ENCODE measurements at places on chromosomes 7 and 10.

DNA sequence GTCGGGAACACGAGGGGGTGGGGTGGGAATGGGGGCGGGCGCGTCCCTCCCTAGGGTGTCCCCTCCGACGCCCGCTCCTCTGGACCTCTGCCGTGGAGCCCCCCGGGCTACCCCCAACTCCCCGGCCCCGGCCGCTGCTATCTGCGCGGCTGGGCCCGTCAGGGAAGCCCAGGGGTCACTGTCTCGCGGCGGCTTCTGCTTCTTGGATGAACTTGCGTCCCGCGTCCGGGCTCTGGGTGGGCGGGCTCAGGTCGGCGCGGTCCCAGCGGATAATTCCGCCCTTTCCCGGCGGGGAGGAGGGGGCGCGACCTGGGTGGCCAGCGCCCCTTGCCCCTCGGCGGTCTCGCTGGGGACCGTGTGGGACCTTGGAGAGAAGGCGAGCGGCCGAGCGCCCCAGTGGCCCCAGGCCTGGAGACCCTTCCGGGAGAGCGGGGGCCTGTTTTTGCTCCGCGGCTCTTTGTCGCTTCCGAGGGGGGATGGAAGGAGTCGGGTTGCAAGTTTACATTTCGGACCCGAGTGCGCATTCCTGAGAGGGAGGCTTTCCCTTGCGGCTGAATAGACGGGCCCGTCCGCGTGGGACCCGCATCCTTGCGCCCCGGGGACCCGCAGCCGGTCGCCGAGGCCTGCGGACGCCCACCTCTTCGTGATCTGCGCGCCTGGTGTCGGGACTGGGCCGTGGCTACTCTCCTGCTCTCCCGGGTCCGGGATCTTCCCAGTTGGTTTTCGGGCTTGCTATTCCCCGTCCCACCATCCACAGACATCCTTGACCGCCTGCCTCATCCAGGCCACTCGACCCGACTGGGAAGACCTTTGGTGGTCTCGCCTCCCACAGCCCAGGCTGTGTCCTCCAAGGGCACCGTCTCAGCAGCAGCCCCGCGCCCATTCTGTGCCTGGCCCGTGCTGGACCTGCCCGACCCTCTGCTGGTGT is 812 bp downstream of the DOCK1 start:
- DNase-seq = no peak

- DNase-seq = no peak
Measured at GRCh38 chr7:44155191-44156185, 14.4 kb upstream of the MYL7 start.

- no peak for DNase-seq
Measured at GRCh38 chr7:24660546-24660945, 87.3 kb downstream of the PALS2 start.

DNA sequence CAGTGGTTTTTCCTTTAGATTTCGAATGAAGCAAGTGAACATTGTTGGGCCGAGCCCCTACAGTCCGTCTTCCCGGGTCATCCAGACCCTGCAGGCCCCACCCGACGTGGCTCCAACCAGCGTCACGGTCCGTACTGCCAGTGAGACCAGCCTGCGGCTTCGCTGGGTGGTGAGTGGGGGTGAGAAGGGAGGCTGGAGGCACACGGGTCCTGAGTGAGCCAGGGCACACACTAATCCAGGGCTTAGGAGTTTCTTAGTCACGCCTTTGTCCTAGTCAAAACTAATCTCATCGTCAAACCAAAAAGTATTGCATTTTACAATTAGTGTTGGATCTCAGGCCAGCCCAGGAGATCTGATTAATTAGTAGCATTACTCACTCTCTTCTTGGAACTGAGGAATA is 568.8 kb upstream of the FOXK1 start:
- no peak for DNase-seq

DNA sequence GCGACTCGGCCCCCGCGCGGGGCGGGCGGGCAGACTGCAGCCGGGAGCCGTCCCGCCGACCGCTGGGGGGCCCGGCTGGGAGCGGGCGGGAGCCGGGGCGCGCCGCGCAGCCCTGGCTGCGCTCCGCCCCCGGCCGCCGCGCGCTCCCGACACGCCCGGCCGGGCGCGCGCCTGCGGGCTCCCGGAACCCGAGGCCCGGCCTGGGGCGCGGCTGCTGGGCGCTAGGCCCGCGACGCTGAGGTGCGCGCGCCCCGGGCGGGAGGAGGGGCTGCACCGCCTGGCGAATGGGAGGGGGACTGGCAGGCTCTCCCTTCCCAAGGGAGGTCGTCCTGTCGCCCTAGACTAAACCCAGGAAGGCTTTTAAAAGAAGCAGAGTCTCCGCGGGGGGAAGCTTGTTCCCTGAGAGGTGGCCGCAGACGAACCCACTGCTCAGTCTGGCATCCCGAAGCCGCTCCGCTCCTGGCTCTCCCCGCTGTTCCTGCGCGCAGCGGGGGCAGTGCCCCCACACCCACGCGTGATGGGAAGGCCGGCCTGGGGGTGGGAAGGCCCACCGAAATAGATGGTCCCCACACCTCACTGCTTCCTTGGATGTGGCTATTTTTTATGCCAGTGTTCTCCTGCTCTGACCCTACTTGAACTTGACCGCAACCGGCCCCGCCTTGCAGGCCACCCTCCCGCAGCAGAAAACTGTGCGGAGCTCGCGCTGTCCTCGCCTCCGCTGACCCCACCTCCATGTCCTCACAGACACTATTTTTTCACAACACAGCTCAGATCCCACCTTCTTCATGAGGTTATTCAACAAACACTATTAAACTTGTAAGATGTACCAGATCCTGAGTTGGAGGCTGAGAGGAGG is at the start of gene VOPP1:
VOPP1 (minus strand) TSS at position 125 of the 856 bp plus-strand sequence. CDS start 178 bp downstream, outside the sequence.
- no peak for DNase-seq

DNA sequence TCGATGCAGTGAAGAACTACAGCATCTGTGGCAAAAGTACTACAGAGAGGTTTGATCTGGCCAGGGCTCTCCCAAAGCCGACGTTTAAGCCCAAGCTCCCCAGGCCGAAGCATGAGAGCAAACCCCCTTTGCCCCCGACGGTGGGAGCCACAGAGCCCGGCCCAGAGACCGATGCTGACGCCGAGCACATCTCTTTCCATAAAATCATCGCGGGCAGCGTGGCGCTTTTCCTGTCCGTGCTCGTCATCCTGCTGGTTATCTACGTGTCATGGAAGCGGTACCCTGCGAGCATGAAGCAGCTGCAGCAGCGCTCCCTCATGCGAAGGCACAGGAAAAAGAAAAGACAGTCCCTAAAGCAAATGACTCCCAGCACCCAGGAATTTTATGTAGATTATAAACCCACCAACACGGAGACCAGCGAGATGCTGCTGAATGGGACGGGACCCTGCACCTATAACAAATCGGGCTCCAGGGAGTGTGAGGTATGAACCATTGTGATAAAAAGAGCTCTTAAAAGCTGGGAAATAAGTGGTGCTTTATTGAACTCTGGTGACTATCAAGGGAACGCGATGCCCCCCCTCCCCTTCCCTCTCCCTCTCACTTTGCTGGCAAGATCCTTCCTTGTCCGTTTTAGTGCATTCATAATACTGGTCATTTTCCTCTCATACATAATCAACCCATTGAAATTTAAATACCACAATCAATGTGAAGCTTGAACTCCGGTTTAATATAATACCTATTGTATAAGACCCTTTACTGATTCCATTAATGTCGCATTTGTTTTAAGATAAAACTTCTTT is 2.3 kb downstream of the LRRTM3 start:
- DNase-seq = no peak

- no peak for DNase-seq
Measured at GRCh38 chr10:124379609-124380193, 39.0 kb downstream of the OAT start.

DNA sequence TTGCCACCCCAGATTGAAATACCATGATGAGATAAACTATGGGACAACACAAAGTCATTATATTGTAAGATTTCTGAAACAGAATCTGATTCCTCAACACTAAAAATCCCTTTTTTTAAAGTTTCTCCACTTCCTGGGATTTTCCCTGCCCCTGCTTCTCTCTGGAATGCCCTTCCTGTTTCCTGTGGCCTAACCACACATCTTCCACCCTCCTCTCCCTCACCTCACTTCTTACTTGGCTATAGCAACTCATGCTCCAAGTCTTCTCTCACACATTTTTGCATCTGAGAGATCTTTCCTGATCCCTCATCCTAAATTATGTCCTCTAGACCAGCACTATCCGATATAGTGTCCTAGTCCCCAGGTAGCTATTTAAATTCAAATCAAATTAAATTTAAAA is 4.1 kb upstream of the RELN start:
- no peak for DNase-seq

GRCh38 chr7:2451171-2452073 is 24.8 kb downstream of the GRIFIN start:
- DNase-seq = no peak

DNA sequence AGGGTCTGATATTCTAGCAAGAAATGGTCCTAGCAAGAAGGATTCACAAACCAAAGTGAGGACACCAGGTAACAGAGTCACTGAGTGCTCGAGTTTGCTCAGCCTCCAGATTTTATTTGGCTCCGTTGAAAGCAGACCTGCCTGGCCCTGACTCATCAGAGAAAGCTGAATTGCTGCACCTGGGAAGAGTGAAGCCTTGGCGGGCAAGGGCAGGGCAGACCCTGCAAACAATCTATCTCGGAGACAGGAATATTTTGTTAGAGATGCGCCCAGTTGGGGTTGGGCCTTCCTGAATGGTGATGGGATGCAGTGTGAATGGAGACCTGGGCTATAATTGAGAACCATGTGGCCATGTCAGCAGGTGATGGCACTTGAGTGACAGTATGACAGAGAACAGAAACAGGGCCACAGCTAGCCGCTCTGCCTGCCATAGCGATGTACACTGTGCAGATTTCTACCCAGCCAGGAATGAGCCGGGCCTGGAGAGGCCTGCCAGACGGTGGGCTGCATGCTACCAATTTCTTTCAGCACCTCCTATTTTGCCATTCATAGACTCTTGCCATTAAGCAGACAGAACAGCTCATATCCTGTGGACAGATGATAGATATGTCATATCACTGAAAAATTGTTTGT is 744.2 kb downstream of the LRMDA start:
- DNase-seq = no peak

- DNase-seq = no peak
Measured at GRCh38 chr7:130899071-130899560, 165.1 kb upstream of the KLF14 start.

Data from urinary bladder (tissue), 4 donors.